ENCODE measurements at places on chromosomes 3 and 15. TPM values are rescaled to one million over a fixed set of nuclear protein-coding genes. Genes with fewer than 3 reads are reported as not detected.
A peak's percentile ranks its signal among the peaks of the same experiment; 100 is the strongest.

Gene NMNAT3
- 2.1 TPM for total RNA-seq

GRCh38 chr3:126051741-126052140 lies 32.2 kb downstream of the SLC41A3 start:
- DNase-seq, result no peak

Gene CATSPER2
- total RNA-seq, result 1.5 TPM

DNA sequence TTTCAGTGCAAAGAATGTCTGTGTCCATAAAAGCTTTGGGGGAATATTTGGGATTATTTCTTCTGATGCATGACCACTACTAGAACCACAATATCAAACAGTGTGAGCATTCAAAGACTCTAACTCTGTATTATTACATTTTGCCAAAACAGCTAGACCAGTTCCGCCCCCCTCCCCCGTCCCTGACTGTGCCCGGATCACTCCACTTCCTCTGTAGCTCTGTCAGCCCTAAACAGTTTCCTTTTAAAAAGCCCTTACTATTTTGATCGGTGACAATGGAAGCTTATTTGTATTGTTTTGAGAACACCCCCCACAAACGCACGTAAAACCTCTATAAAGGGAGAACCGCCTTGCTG lies 36.6 kb upstream of the EPHB3 start:
- no peak for DNase-seq

DNA sequence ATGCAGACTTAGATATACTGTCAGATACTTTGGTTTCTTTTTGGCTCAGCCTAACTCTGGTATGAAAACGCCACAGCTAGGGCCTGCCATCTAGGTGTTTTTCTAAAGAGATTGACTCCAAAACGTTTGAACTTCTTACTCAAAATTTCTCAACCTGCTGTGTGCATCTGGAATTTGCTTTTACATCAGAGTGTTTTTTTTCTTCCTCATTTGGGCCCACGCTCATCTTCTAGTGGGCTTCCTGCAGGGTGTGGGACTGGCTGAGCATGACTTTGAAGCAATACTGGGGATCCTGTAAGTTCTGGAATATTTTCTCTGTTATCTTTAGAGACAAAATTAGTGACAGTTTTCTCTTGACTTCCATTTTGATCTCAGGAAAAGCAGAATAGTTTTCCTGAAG lies 117.8 kb downstream of the NR1D2 start:
- DNase-seq, result no peak

Gene IGSF11
- total RNA-seq, result not detected

Gene HDC
- total RNA-seq, result 0.10 TPM

Gene GOLGA6L7
- not detected for total RNA-seq

DNA sequence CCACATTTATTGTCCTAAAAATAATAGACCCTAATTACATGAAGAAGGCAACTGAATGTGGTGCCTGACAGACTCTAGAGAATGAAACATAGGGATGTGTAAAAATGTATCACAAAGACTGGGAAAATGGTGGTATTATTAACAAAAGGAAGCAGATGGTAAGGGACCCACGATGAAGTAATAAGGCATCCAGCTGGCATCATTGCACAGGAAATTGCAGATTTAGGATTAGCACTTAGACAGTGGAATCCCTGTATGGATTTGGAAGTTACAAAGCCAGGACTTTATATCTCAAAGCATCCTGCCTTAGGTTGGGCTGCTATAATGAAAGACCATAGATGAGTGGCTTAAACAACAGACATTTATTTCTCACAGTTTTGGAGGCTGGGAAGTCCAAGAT lies 104.3 kb downstream of the PPM1L start:
- no peak for DNase-seq

Gene ERICH6
- total RNA-seq, result not detected

DNA sequence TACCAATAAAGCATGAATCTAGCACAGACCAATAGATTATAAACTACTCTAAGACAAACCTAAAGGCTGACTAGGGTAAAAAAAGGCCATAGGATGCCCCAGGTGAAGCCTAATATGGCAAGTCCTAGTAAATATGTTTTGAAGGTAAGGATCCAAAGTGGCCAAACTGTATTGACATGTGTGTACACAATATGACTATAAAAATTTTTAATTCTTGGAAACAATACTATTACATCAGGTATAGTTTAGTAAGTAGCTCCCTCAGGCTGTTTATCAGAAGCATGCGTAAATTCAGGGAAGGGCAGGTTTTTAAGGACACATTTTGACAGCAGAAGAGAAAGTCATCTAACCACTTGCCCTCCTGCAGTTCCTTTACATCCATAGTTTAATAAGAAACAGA lies 18.8 kb downstream of the GNB4 start:
- DNase-seq, result no peak

GRCh38 chr3:15405448-15406050 lies 21.8 kb downstream of the METTL6 start:
- peak; percentile 30 for DNase-seq

Gene LARP6
- 66.0 TPM for total RNA-seq

DNA sequence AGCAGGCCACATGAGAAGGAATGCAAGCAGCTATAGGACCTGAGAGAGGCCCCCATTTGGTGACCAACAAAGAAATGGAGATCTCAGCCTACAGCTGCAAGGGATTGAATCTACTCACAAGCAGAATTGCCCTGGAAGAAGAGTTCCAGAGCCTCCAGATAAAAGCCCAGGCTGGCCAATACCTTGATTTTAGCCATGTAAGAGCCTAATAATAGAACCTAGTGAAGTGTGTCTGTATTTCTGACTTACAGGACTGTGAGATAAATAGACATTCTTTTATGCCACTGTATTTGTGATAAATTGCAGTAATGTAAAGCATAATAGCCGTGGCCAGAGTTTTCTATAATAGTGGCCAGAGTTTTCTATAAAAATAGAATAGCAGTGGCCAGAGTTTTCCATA lies 254.6 kb downstream of the PYDC2 start:
- DNase-seq, result no peak

GRCh38 chr3:155512175-155512866 lies 218.8 kb upstream of the STRIT1 start:
- no peak for DNase-seq

- DNase-seq, result no peak
Measured at GRCh38 chr3:61875976-61876671, 314.8 kb downstream of the PTPRG start.

- DNase-seq, result peak; percentile 28
Measured at GRCh38 chr3:58591517-58592510, 14.6 kb upstream of the FAM107A start.

Gene ETV5
- 51.4 TPM for total RNA-seq
